ENCODE measurements at places on chromosomes 12 and 14. TPM values are rescaled to one million over a fixed set of nuclear protein-coding genes. Genes with fewer than 3 reads are reported as not detected.
A peak's percentile ranks its signal among the peaks of the same experiment; 100 is the strongest.

ANO2 gene
- total RNA-seq = not detected

DNA sequence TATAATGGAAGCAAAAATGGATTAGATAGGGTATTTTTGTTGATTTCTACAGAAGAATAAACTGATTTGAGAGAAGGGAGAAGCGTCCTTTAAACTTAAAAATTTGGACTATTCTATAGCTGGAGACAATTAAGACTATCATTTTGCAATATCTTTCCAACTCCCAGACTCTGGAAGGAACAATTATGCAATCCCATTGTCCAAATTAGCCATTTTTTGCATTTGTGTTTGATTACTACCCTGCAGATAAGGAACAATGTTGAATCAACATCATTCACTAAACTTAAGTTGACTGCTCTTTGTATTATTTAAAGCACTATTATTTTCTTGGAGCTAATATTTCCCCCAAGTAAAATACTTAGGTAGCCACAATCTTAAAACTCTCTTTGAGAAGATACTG, 34.8 kb upstream of the SELPLG start:
- no peak for DNase-seq
- H3K27ac ChIP-seq = no peak overlapping the region
- peaks cover 17% of the 10 kb centered on the region for H3K4me1 ChIP-seq
- H3K27me3 ChIP-seq = no peaks in the 10 kb centered on the region
- H3K4me3 ChIP-seq = no peak overlapping the region
- no peaks in the 10 kb centered on the region for H3K36me3 ChIP-seq

DNA sequence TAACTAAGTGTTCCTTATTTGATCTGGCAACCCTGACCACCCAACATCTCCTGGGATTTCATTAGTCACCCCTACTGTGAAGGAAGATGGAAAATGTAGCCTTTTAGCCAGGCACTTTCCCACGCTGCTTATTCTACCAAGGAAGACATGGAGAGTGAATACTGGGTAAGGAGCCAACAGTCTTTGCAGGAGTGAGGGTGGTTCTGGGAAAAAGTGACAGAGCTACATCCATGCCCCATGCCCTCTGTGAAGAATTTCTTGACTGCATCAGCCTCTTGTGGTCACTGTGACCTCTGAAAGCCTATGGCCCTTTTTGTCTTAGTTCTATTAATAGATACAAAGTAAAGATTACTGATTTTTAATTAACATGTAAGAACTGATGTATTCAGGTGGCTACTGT, 196.0 kb upstream of the EEA1 start:
- DNase-seq = no peak
- H3K36me3 ChIP-seq = no peaks in the 10 kb centered on the region
- no peak overlapping the region for H3K4me3 ChIP-seq
- no peaks in the 10 kb centered on the region for H3K4me1 ChIP-seq
- no peaks in the 10 kb centered on the region for H3K27me3 ChIP-seq
- H3K27ac ChIP-seq = no peak overlapping the region

- H3K27me3 ChIP-seq = no peaks in the 10 kb centered on the region
- H3K4me3 ChIP-seq = no peak overlapping the region
- H3K36me3 ChIP-seq = no peaks in the 10 kb centered on the region
- H3K27ac ChIP-seq = peak overlapping the region; percentile 93
- peaks cover 57% of the 10 kb centered on the region for H3K4me1 ChIP-seq
Measured at GRCh38 chr12:116539905-116540482, 19.2 kb upstream of the MAP1LC3B2 start.

GRCh38 chr14:53881161-53881871, 75.3 kb downstream of the BMP4 start:
- no peak for DNase-seq
- H3K27ac ChIP-seq = no peak overlapping the region
- no peaks in the 10 kb centered on the region for H3K36me3 ChIP-seq
- no peak overlapping the region for H3K4me3 ChIP-seq

- no peaks in the 10 kb centered on the region for H3K27me3 ChIP-seq
- no peaks in the 10 kb centered on the region for H3K36me3 ChIP-seq
- no peaks in the 10 kb centered on the region for H3K4me1 ChIP-seq
- H3K4me3 ChIP-seq = no peak overlapping the region
Measured at GRCh38 chr12:18224745-18225144, 36.6 kb upstream of the PIK3C2G start.

ENDOU gene
- total RNA-seq = not detected

GRCh38 chr14:91372671-91373495, 44.7 kb downstream of the CCDC88C start:
- no peak overlapping the region for H3K4me3 ChIP-seq
- peak overlapping the region; percentile 12 for H3K27ac ChIP-seq
- peaks cover 57% of the 10 kb centered on the region for H3K4me1 ChIP-seq
- no peak for DNase-seq
- H3K27me3 ChIP-seq = no peaks in the 10 kb centered on the region

DNA sequence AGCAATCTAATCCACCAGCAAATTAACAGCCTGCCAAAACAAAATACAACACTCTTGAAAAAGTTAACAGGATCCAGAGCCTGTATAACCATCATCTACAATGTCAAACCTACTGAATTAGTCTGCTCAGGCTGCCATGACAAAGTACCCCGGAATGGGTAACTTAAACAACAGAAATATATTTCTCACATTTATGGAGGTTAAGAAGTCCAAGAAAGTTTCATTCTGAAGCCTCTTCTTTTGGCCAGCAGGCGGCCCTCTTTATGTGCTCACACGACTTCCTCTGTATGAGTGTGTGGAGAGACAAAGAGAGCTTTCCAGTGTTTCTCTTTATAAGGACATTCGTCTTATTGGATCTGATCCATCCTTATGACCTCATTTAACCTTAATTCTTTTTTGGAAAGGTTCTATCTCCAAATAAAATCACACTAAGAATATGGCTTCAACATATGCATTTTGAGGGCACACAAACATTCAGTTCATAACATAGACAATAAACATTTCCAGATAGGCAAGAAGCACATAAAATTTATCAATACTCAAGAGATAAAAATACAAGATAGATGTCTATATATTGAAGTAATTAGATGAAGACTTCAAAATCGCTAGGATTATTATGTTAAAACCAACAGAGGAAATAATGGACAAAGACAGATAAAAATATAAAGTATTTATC, 5.9 kb upstream of the RERG start:
- no peaks in the 10 kb centered on the region for H3K27me3 ChIP-seq
- H3K4me1 ChIP-seq = no peaks in the 10 kb centered on the region
- no peak for DNase-seq
- H3K36me3 ChIP-seq = no peaks in the 10 kb centered on the region
- H3K4me3 ChIP-seq = no peak overlapping the region

KRT75 gene
- total RNA-seq = 0.15 TPM

DNA sequence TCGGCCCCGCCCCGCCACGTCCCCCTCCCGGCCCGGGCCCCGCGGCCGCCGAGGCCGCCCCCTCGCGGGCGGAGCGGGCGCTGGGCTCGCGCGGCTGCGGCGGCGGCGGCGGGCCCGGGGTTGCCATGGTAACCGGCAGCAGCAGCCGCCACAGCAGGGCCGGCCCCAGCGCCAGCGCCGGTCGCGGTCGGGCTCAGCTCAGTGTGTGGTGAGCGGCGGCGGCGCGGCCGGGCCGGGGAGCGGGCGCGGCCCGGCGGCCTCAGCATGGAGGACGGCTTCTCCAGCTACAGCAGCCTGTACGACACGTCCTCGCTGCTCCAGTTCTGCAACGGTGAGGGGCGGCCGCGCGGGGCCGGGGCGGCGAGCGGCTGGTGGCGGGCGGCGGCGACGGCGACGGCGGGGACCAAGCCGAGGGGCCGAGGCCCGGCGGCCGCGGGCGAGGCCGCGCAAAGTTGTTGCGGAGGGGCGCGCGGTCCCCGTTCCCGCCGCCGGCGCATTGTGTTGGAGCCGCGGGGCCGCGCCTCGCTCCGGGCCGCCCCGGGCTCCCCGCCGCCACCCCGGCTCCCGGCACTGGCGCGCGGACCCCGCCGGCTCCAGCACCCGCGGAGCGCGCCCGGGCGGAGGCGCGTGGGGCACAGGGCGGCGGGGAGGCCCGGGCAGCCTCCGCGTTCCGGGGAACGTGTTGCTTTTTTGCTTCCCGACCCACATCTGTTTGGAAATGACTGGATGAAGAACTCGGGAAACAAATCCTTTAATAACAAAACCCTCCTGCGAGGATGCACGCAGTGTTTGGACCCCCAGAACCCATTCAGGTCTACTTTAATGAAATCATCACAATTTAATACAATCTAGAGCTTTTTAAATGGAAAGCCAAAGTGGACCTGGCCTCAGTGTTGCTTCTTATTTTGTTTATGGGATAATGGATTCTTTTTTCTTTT, at the start of gene EML1:
TSS of gene EML1 (plus strand) at position 201 of the 938 bp plus-strand sequence. CDS start at position 265, 64 bp downstream.
- H3K27me3 ChIP-seq = no peaks in the 10 kb centered on the region
- H3K36me3 ChIP-seq = no peaks in the 10 kb centered on the region
- DNase-seq = no peak
- peak within 1 kb of the TSS; percentile 90 for H3K27ac ChIP-seq
- peak within 1 kb of the TSS; percentile 64 for H3K4me3 ChIP-seq

NFATC4 gene
- 0.36 TPM for total RNA-seq

DNA sequence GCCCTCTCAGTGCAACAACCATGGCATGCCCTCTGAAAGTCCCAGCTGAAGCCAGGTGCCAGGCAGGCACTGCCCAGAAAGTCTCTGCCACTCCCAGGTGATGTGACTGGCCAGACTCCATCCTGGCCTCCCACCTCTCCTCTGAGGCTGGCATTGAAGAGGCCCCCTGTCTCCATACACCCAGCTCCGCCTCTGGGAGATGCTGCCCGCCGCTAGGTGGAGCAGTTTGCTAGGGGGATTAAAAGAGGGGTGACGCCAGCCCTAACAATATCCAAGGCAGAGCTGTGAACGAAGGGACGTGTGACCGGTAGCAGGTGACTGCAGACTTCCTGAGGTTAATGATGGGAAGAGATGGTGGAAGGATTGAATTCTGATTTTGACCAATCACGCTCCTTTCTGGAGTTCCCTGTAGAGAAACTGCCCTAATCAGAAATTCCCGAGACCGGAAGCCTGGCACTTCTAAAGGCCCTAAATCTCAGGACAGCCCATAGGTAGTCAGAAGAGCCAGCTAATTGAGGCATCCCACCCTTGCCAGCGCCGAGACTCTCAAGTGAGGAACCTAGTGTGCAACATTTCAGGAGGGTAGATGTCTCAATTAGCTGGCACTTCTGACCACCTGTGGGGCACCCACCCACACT, 8.3 kb upstream of the PLEK2 start:
- DNase-seq = no peak
- H3K27me3 ChIP-seq = no peaks in the 10 kb centered on the region
- H3K27ac ChIP-seq = no peak overlapping the region

GRCh38 chr12:94532490-94533422, 73.1 kb upstream of the CEP83 start:
- no peaks in the 10 kb centered on the region for H3K27me3 ChIP-seq
- no peak overlapping the region for H3K4me3 ChIP-seq
- no peaks in the 10 kb centered on the region for H3K4me1 ChIP-seq
- peak; percentile 30 for DNase-seq

DNA sequence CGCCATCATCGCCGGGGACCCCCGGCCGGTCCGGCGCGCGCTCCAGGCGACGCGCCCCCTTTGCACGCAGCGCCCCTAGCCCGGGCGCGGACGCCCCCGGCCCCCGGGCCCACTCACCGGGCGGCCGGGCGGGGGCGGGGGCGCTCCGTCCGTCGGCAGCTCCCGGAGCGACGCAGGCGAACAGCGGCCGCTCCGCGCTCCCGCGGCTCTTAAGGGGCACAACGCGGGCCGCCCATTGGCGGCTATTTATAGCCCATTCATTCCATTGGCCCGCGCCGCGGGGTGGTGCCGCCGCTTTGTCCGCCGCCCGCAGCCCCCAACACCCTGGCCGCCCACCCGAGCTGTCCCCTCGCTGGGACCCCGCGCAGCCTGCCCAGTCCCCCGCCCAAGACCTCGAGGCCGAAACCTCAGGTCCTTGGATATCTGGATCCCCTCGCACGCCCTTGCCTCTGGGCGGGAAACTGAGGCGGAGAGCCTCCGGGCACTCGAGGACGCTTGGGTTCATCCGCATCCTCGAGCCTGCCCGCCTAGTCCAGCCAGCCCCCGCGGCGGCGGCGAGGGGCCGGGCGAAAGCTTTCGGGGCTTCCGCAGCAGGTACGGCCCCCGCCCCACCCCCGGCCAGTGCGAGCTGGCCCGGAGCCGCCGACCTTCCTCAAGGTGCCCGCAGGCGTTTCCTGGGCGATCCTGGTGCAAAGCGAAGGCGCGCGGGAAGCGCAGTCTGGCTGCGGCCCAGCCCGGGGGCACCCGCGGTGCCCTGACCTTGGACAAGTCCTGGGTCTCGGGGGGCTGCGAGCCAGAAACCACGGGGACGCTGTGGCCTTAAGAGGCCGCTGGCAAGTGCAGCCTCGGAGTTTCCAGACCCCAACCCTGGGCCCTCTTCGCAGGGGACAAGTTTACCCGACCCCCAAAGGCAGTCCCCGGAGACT, at the start of gene CKB:
TSS of gene CKB (minus strand) at position 182 of the 926 bp plus-strand sequence. CDS start 337 bp downstream, outside the sequence.
- peak within 1 kb of the TSS; percentile 48 for H3K27ac ChIP-seq
- DNase-seq = no peak
- no peaks in the 10 kb centered on the region for H3K27me3 ChIP-seq
- H3K4me1 ChIP-seq = peaks cover 47% of the 10 kb centered on the region
- peak within 1 kb of the TSS; percentile 50 for H3K4me3 ChIP-seq

GRCh38 chr12:131795690-131796410, 32.3 kb upstream of the MMP17 start:
- DNase-seq = no peak
- H3K36me3 ChIP-seq = no peaks in the 10 kb centered on the region
- H3K27ac ChIP-seq = no peak overlapping the region
- no peaks in the 10 kb centered on the region for H3K4me1 ChIP-seq

GRCh38 chr12:127416796-127417195, 850.2 kb upstream of the TMEM132C start:
- H3K4me3 ChIP-seq = no peak overlapping the region
- H3K27me3 ChIP-seq = no peaks in the 10 kb centered on the region

DNA sequence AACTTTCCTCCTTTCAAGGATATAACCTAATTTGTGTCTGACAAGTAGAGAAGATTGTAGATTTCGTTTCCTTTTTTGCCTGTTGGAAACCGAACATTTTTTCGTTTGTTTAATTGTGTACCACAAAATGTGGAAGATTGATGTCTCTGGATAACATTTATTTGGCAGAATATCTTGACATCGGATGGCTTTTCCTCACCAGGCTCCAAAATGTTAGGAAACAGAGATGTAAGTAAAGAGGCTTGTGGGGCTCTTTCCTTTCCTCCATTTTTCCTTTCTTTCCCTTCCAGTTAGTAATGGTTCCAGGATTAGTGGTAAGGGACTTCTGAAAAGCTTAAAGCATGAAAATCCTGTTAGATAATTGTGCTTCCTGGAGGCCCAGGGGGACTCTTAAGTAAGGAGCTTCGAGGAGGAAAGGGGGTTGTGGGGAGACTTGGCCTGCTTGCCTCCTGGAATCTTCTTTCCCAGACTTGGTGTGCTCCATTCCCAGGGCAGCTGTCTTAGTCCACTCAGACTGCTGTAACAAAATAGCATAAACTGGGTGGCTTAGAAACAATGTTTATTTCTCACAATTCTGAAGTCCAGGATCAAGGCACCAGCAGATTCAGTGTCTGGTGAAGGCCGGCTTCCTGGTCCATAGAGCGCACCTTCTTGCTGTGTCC, 243.1 kb upstream of the PWP1 start:
- H3K4me3 ChIP-seq = no peak overlapping the region
- H3K4me1 ChIP-seq = no peaks in the 10 kb centered on the region
- H3K27me3 ChIP-seq = no peaks in the 10 kb centered on the region
- DNase-seq = no peak

Measured in Panc1 (cell line).